ENCODE measurements at places on chromosomes 2 and 18.

DNA sequence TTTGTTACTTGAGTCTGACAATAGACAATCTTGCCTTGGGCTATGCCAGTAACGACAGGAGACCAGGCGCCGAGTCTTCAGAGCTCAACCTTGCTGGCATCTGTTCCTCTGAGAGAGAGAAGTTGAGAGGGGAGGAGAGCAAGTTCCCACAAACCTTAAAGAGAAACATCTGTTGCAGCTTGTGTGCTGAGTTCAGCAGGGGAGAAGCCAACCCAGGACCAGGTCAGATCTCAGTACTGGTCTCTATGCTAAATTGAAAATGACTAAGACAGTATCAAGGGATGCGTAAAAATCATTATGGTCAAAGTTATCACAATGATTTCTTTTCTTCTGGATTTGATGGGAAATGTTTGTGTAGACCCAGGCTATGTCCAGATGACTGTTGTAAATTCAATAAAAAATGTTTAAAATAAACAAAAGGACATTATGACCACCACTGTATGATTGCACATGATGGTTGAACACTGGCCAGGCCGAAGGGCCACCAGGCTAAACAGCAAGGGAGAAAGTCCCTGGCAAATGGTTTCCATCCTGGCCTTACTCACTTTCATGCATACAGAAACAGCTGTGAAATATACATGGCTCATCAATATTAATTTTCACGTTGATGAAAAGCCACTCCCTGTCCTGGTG is 100.3 kb upstream of the PMAIP1 start:
- no peak for DNase-seq

DNA sequence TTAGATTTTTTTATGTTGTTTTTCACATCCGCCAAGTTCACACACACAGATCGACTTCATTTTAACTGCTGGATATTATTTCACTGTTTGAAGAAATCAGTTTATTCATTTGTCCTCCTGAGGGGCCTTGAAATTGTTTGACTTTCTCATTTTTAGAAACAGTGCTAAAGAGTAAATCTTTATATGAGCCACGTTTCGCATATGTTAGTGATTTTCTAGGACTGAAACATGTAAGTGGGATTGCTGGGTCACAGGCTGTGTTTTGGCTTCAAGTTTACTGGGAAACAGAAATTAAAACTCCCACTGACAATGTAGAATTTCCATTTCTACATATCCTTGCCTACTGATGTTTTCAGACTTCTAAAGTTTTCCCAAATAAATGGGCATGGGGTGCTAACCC is 363.8 kb downstream of the NCKAP5 start:
- no peak for DNase-seq

GRCh38 chr18:67661555-67661954 is 145.0 kb upstream of the DSEL start:
- no peak for DNase-seq

GRCh38 chr2:90207454-90208058 is 1516.1 kb downstream of the RPIA start:
- DNase-seq, result no peak

- DNase-seq, result no peak
Measured at GRCh38 chr2:226999661-227000060, 163.8 kb downstream of the RHBDD1 start.

DNA sequence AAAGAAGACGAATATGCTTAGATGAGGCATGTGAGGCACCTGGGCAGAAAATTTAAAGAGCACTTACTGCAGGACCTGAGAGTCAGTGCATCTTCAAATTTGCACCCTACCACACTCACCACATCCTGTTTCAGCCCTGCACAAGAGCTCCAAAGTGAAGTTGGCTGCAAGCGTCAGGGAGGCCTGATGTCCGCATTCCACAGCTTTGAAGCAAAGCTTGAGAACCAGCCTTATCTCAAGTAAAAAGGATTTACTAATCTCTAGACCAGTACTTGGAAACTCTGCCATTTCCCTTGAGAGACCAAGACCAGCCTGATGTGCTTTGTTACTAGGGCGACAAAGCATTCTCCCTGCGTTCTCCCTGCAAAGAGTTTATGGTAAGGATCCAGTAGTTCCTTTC is 3.4 kb upstream of the ASNSD1 start:
- no peak for DNase-seq

GRCh38 chr2:207291625-207292252 is 126.0 kb upstream of the KLF7 start:
- DNase-seq, result no peak

GRCh38 chr2:53356291-53356905 is 411.2 kb upstream of the CHAC2 start:
- DNase-seq, result no peak

GRCh38 chr2:57146951-57147350 is 899.7 kb upstream of the VRK2 start:
- no peak for DNase-seq

DNA sequence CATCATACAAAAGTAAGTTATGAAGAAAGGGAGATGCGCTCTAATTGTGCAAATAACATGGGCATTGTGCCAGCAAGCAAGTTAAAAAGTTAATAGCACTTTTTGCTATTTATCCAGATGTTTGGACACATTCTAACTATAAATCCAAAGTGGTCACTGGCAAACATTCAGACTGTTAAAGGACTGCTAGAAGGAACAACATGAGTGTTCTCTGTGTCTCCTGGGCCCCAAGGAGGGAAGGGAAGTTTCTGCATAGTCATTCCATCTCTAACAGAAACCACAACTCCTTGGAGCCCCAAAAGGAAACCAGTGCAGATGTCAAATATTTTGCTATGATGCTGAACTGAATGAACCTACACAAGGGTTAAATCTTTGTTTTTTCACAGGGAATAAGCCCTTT is 213.3 kb upstream of the HNRNPA3 start:
- no peak for DNase-seq

DNA sequence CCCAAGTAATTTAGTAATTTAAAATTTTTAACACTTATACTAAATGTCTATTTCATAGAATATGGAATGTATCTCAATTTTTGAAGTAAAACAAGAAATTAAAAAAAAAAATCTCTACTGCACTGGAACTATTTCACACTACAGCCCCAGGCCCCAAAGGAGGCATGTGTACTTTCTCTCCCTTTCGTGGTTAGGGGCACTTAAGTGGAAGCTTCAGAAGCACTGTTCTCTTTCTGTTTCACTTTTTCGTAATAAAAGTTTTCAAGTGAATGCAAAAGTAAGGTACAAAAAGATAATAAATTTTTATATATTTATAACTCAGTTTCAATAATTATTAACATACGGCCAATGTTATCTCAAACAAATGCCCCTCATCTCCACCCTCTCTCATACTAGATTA is 123.8 kb upstream of the STON1 start:
- no peak for DNase-seq

DNA sequence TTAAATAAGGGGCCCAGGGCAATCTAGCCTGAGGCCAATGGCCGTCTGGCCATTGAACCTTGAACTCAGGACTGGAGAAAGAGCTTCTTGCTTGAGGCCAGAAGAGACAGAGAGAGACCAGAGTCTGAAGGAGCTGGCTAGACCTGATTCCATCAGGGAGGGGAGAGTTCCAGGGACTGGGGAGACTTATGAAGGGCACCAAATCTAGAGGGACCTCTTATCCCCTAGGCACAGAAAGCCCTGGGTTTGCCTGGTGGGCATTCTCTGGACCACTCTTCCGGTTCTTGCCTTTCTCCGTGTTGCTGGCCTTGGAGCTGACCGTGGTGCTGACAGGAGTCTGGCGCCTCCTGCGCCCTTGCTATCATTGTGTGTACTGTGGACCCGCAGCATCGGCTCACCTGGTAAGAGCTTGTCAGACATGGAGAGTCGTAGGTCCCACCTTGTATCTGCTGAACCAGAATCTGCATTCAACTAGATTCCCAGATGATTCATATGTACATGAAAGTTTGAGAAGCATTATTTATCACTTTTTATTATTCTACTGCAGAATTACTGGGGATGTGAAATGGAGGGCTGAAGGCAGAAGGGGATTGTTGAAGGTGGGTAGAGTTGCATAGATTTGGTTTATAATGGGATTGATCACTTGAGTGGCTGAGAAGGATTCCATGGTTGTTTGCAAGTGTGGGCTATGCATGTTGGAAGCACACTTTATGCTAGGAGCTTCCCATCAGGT is 4.3 kb upstream of the TRPM8 start:
- DNase-seq, result no peak

- no peak for DNase-seq
Measured at GRCh38 chr2:238995634-238996033, 147.7 kb downstream of the TWIST2 start.

GRCh38 chr18:44386401-44386800 is 294.3 kb upstream of the SETBP1 start:
- no peak for DNase-seq

- no peak for DNase-seq
Measured at GRCh38 chr2:174844295-174844708, 80.0 kb upstream of the CHRNA1 start.

- DNase-seq, result no peak
Measured at GRCh38 chr2:100799686-100800085, 20.3 kb upstream of the NPAS2 start.

- DNase-seq, result no peak
Measured at GRCh38 chr2:24334245-24334633, 26.1 kb downstream of the ITSN2 start.

- no peak for DNase-seq
Measured at GRCh38 chr2:80291656-80292055, 12.9 kb downstream of the LRRTM1 start.

DNA sequence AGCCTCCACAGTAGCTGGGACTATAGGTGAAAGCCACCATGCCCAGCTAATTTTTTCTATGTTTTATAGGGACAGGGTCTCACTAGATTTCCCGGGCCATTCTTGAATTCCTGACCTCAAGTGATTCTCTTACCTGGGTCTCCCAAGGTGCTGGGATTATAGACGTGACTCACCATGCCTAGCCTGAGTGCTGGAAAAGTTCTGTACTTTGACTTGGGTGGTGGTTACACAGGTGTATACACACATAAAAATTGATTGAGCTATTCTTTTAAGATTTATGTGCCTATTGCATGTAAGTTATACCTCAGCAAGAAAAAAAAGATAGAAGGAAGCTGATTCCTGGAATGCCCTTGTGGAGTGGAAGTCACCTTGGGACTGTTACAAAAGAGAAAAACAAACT is 34.8 kb upstream of the KCNF1 start:
- DNase-seq, result no peak

- DNase-seq, result no peak
Measured at GRCh38 chr2:88855620-88856408, 164.3 kb downstream of the RPIA start.

DNA sequence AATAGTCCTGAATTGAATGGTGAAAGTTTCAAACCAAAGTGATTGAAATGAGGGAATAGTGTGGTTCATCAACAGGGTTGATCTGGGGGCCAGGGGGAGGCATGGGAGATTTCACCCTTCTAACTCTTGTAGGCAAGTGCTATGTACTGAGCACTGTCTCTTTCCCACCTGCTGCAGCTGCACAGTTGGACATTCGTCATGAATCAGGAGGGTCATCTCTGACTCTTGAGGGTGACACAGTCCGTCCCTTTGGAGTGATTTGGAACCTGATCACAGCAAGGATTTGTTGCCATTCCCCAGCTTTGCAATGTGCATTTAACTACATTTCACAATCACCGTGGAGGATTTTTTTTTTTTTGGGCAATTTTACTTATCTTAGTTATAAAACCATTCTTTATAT is 224.6 kb downstream of the PHLPP1 start:
- no peak for DNase-seq

DNA sequence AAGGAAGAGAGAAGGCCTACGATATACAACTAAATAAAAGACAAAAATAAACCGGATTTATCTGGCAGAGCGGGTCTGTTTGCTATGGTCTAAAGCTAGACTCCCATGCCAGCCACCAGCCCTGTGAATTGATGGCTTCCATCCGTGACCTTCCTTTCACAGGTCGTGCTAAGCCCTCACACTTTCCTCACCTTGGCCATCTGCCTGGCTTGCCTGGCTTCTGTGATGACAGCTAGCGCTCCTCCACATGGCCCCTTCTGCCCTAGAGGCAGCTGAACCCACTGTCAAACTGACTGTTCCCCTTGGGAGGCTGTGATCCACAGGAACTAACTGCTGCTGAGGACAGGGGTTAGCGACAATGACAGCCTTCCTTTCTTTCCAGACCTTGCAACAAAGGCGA is 32.5 kb downstream of the GAREM1 start:
- DNase-seq, result no peak

DNA sequence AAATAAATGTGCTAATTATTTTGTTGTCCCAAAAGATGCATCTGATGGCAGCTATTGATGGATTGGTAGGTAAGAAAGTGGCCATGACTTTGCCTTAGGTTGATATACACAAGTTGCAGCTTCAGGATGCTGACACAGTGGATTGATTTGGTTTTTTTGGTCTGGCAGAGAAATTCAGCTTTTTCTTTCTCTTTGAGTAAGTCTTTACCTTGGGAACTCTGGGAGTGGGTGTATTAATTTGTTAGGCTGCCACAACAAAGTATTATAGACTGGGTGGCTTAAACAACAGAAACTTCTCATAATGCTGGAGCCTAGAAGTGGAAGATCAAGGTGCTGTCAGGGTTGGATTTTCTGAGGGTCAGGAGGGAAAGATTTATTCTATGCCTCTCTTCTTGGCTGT is 19.8 kb upstream of the ICOS start:
- DNase-seq, result no peak

DNA sequence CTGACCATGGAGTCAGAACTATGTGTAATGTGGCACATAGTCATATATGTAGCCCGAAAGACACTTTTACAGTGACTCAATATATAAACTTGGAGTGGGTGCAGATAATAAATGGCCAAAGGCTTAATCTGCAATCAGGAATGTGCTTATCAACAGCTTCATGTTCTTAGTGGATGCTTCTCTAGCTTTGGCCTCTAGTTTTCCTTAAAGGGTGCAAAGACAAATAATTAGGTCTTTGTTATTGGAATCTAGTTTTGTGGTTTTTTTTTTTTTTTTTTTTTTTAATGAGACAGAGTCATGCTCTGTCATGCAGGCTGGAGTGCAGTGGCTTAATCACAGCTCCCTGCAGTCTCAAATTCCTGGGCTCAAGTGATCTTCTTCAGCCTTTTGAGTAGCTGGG is 625.6 kb downstream of the EPHA4 start:
- no peak for DNase-seq

DNA sequence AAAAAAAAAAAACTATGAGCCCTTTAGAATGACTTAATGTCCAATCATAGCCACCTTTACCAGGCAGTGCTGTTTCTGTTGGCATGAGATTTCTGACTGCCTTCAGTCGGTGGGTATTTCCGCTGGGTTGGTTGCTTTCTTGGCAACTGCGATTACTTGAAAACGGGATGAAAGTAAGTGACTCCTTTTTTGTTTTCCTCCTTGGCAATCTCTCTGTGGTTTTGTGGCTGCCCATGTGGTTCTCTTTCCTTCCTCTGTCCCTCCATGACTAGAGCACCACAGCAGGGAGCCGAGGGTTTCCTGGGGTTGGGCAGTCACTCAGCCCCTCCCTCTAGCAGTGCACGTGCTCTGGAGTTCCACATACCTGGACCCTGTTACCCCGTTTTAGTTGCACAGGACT is 112.1 kb downstream of the KLHL29 start:
- no peak for DNase-seq

DNA sequence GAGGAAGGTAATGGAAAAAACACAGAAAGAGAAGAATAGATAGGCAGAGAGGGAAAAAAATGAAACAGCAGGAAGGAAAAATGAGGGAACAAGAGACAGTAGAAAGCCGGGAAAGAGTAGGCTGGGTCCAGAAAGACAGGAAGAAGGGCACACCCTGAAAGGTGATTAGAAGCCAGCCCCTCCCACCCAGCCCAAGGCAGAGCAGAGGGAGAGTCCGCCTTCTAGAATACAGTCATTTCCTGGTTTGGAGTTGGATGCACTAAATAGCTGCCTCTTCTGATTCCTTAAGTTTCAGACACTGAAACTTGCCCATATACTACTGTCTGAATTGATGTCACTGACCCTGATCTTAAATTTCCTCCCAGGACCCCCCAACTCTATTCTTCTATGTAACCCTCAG is 17.9 kb upstream of the DSG3 start:
- DNase-seq, result no peak

GRCh38 chr2:96760036-96760985 is at the start of gene CNNM4:
TSS of gene CNNM4 (plus strand) at chr2:96760902. CDS start at chr2:96761000, 98 bp downstream.
- peak; percentile 83 for DNase-seq
